ENCODE measurements at places on chromosomes 4 and X.

- DNase-seq, result no peak
These were observed 906 bp upstream of the PARM1 start for GRCh38 chr4:74932010-74932409.

GRCh38 chr4:3267576-3268394, 18.8 kb downstream of the MSANTD1 start:
- DNase-seq, result no peak

- DNase-seq, result no peak
These were observed 223.4 kb downstream of the NAF1 start for GRCh38 chr4:162943263-162943662.

DNA sequence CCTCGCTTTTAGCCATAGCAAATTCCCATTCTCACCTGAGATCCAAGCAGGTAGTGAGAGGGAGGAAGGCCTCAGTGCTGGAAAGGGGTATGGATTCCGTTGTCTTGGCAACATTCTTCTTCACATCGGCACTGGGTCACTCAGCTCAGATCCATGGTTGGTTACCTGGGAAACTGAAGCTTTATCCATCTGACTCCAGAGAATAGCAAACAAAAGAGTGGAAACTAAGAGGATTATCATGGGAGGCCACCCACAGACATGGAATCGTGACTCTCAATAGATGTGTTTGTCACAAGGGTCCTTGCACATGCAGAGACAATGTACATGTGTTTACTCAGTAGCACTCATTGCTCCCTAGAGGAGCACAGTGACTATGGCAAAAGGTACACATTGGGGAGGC, 81.0 kb downstream of the MAGED4 start:
- no peak for DNase-seq

DNA sequence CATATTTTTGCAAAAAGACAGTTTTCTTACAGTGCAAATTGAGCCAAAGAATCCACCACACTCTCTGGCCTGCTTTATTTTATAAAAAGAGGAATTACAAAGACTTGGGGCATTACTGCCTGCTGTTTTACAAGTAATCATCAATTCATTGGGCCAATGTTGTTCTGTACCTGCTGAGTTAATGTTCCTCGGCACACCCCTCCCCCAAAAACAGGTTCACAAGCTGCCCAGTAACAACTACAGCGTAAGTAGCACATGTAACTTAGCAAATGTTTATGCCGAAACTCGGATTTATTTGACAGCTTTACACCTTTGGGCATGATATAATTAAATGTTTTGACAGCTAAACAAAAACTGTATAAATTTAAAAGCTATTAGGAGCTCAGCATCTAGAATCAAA, 214.6 kb upstream of the MAB21L2 start:
- DNase-seq, result no peak

DNA sequence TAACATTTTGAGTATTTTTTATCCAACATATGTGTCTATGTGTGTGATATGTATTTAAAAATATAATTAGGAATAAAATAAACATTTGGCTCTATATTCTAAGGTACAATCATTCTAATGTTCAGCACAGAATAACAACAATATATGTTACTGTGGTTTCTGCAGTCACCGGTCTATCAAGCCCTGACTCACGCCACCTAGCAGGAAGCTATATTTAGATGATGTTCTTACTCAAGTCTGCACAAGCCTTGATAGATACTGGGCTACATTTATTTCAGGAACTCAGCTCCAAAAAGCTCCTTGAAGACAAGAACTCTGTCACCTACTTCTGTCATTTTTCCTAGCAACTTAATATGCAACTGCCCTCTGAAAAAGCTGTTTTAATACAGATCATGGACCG, 152.0 kb upstream of the FTHL17 start:
- peak; percentile 19 for DNase-seq

GRCh38 chr4:150849016-150849415, 166.1 kb downstream of the LRBA start:
- DNase-seq, result no peak

DNA sequence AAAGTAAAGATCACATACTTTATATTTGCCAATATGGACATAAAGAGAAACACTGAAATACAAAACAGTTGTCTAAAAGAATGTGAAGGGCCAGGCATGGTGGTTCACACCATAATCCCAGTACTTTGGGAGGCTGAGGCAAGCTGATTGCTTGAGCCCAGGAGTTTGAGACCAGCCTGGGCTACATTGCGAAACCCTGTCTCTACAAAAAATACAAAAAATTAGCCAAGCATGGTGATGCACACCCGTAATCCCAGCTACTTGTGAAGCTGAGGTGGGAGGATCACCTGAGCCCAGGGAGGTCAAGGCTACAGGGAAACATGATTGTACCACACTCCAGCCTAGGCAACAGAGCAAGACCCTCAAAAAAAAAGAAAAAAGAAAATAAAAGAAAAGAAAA, 11.8 kb downstream of the RBM47 start:
- DNase-seq, result no peak

DNA sequence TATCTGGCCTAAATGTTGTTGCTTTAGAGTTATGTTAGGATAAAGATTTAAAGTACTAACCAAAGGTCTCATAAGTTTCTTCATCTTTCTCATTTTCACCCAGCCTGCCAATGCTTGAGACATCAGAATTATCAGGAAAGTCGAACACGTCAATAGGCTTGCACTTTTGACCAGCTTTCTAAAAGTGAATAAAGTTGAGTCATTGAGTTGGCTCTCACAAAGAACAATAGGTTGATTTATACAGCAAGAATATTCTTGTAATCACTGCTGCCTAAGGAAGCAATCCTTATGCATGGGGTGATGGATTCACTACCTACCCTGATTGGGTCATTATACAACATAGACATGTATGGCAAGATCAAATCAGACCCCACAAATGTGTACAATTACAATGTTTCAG, 5.0 kb downstream of the CENPU start:
- no peak for DNase-seq

DNA sequence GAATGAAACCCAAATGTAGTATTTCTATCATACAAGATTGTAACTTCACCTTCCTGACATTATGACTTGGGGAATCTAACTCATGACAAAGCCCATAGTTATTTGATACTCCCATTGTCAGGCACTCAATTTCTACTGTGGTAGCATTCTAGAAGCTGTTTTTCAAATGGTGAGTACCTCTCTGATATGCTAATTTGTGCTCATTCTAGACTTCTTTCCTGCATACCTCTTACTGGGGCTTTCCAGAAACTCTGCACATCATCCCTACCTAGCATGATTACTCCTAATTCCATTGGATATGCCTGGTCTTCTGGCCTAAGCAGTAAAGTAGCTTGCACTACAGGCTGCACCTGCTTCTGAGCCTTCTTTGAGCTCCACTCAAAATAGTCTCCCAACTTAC, 50.4 kb upstream of the TMEM184C start:
- no peak for DNase-seq

DNA sequence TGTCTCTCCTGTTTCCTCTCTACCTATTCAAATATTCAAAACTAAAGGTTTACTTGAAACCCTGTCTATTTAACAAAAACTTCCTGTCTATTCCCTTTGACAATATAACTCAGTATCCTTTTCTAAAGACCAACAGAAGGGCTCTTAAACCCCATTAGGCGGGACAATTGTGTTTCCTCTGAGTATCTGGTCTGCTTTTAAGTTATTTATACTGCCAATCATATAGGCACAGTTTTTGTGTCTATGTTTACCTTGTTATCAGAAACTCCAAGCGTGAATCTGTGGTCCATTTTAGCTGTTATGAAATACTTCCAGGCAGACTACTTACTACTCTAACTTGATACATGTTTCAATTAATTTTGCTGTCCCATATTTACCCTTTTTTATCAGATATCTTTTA, 350.0 kb upstream of the CTSO start:
- no peak for DNase-seq

GRCh38 chrX:118631586-118631985, 95.8 kb upstream of the IL13RA1 start:
- DNase-seq, result no peak

DNA sequence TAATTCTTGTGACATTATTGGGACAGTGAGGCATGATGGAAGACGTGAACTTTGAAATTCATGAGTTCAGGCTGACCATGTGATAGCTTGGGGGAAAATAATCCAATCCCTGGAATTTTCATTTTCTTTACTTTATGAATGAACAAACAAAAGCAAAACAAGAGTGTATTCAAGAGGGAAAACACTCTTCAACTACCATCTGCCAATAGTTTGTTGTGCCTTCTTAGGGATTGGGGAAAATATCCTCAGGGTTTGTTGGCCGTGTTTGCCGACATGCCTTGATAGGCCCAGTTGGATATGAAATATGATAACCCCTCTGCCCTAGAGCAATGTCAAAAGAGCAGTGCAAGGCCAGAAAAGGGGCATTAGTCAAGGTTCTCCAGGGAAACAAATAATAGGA, 80.8 kb upstream of the CLNK start:
- DNase-seq, result no peak

DNA sequence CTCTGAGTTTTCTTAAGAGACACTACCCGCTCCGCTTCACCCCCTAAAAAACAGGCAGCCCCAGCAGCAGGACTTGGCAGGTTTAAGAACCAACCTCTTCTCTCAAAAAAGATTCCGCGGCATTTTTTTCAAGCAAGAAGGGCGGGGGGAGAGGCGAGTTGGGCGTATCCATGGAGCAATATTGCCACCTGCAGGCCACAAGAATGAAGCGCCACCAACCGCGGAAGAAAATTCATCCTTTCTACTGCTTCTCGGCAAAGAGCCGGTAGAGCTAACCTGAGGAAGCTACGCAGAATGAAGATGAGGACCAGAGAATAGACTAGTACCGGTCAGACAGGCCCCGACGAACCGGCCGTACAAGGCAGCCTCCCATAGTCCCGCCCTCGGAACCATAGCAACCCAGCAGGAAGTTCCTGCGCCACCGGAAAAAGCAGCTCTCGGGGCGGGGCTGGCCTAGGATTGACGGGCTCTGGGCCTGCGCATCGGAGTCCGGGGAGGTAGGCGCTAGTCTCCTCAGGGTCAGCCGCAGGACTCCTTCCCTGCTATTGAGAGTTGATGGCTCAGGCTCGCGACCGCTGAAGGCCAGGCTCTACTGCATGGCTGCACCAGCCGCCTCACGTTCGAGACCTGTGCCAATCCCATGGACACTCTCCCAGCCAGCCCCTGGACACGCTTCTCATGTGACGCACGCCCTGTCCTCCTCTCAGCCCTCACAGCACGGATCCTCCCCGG, 76.9 kb downstream of the MAGED4 start:
- peak; percentile 83 for DNase-seq

- DNase-seq, result no peak
These were observed 56.6 kb downstream of the ANAPC10 start for GRCh38 chr4:145041378-145041777.

- DNase-seq, result no peak
These were observed 336.2 kb downstream of the ZNF674 start for GRCh38 chrX:46209037-46209436.

GRCh38 chr4:147924604-147925412, 192.9 kb downstream of the ARHGAP10 start:
- DNase-seq, result peak; percentile 17

DNA sequence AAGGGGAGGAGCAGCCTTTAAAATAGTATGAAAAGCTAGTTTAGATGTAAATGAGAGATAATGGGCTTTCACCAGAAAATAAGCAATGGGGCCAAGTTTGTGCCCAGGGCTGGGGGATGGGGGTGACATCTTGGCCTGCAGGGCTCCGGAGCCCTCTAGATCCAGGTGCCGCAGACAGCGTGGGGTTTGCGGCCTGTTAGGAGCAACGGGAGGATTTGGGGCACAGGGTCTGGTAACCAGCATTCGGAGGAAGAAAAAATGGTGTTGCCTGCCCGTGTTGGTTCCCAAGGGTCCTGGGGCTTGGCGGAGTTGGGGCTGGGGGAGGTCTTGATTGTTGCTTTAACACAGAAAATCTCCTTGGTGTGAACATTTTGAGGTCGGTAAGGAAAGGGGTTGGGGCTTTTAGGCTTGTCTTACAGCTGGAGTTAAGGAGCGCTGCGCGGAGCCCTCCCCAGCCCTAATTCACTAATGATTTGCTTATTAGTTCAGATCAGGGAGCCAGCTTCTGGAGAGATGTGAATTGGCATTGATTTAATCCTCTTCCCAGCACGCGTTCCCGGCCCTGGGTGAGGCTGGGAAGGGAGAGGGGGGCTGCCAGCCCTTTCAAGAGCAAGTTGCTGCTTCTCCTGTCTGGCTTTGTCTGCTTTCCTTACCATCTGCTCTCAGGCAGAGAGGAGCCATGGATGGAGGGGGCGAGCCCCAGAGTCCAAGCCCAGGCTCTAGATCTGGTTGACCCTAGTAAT, 443.4 kb downstream of the BCOR start:
- DNase-seq, result no peak

- DNase-seq, result no peak
These were observed 147.0 kb upstream of the CTSO start for GRCh38 chr4:156100651-156101050.

DNA sequence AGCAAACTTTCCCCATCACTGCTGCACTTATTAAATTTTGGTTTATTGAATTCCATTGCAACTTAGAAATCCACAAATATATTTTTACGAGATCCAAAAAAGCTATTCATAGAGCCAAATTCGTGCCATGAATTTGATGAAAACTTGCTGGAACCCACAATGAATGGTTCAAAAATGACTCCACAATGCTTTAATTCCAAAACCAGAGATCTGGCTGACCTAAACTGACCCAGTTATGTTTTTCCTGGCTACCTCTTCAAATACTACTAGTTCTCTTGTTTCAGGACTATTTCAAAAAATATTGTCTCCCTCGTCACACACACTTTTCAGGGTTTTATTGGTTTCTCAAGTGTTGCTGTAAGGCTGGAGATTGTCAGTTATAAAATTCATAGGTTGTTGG, 474.8 kb downstream of the PDGFC start:
- DNase-seq, result no peak

DNA sequence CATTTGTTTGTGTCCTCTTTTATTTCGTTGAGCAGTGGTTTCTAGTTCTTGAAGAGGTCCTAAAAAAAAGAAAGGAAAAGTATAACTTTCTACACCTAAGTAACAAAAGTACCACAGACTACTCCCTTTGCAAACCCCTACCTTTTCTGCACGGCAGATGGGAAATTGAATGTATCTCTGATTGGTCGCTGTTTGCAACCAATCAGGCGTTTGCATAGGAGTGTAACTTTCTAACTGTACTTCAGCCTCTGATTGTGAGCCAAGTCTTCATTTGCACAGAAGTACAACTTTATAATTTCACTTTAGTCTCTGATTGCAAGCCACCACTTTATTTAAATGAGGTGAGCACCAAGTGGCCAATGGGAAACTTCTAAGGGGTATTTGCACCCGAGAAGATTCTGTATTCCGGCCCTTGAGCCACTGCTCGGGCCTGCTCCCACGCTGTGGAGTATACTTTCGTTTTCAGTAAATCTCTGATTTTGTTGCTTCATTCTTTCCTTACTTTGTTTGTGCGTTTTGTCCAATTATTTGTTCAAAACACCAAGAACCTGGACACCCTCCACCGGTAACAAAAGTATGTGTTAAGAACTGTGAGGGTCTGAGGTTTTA, 40.3 kb upstream of the FHL1 start:
- DNase-seq, result no peak

DNA sequence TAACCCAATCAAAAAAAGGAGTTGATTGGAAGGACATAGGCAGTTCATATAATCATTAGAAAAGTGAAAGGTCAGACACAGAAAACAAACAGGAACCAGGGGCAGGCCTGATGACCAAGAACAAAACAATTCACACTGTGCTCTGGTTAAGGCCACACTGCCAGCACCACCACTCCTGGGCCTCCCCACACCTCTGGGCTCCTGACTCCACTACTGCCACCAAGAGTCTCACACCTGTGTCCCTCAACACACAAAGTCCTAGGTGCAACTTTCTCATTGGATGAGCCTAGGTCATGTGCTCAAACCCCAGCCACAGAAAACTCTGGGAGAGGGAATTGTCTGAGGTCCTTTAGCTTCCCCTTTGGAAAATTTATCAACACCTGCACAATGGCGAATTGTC, 11.1 kb upstream of the FAM9C start:
- DNase-seq, result no peak

GRCh38 chrX:96407072-96407471, 277.6 kb upstream of the DIAPH2 start:
- peak; percentile 5 for DNase-seq

Measured in hepatic stellate cell (primary cell).